Activated CD4-positive, alpha-beta T cell treated with anti-CD3 and anti-CD28 coated beads, Interleukin-10, Interleukin-2, amounts not matched to agents 100 ng/mL and 50 ng/mL, durations not matched to agents 16 hours and 8 hours (primary cell): ENCODE measurements at places on chromosomes 1 and 21.

GRCh38 chr1:109776911-109777310, 13.2 kb upstream of the EPS8L3 start:
- DNase-seq, result peak; percentile 83

DNA sequence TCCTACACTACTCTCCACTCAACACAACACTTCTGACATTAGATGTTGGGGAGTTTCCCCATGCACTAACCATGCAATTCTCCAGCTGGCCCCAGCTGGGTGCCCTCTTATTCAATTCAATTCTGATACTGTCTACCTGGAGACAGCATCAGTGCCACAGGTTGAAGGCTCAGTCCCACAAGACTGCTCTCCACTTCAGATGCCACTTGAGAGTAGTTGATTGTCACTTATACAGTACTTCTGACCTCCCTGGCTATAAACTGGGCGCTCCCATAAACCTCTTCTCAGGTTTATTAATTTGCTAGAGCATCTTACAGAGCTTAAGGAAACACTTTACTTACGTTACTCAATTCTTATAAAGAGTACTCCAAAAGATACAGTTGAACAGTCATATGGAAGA, 442.3 kb downstream of the LRRIQ3 start:
- no peak for DNase-seq

GRCh38 chr1:203559523-203559922, 65.6 kb downstream of the OPTC start:
- DNase-seq, result peak; percentile 14

- no peak for DNase-seq
These were observed 1.6 kb downstream of the TXLNA start for GRCh38 chr1:32181065-32181464.

- DNase-seq, result peak; percentile 34
These were observed 8.1 kb upstream of the TADA1 start for GRCh38 chr1:166884040-166884642.

GRCh38 chr1:155139895-155140629, at the start of gene DPM3:
Gene DPM3, minus strand, starts transcription at chr1:155140531. Its CDS starts 291 bp downstream, at chr1:155140240.
- DNase-seq, result peak; percentile 94

GRCh38 chr1:22531251-22531650, 32.0 kb upstream of the EPHA8 start:
- DNase-seq, result no peak

DNA sequence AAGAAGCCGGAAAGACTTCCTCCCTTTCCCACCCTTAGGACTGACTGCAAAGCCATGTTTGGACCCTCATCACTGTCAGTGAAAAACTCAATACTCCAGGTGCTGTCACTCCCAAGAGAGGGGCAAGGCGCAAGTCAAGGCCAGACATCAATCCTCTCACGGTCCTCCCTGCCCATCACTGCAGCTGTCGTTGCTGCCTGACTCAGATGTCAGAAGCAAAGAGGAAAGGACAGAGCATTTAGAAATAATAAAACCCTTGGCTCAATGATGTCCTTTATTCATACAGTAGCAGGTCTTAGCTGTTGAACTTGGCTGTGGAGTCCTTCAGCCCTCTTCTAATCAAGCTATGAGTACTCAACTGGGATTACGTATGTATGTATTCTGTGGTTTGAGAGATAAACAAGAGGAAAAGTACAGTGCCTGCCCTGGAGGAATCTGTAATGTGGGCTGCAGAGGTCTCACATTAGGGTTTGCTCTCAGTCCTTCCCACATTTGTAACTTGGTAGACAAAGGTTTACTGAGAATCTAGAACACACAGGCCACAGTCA, 13.5 kb downstream of the SUSD4 start:
- no peak for DNase-seq
